RCC 7860 (cell line): ENCODE measurements at places on chromosomes 13 and 19.

GRCh38 chr13:78762825-78763224, 103.9 kb upstream of the OBI1 start:
- DNase-seq = no peak

DNA sequence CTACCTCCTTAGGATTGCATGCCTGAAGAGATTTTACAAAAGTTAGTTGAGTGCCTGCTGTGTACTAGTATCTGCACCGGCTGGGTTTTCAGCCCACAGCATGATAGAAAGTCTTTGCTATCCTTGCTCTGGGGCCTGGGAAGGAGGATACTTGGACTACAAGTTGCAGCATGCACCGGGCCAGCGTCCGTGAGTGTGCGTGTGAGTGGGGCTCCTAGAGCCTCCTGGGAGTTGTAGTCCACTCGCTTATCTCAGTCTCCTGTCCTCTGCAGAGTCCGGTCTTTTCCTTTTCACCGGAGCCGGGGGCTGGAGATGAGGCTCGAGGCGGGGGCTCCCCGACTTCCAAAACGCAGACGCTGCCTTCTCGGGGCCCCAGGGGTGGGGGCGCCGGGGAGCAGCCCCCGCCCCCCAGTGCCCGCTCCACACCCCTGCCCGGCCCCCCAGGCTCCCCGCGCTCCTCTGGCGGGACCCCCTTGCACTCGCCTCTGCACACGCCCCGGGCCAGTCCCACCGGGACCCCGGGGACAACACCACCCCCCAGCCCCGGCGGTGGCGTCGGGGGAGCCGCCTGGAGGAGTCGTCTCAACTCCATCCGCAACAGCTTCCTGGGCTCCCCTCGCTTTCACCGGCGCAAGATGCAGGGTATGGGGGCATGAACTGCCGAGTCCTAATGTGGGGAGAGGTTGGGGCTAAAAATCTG, 20.6 kb downstream of the BRSK1 start:
- peak; percentile 13 for DNase-seq

DNA sequence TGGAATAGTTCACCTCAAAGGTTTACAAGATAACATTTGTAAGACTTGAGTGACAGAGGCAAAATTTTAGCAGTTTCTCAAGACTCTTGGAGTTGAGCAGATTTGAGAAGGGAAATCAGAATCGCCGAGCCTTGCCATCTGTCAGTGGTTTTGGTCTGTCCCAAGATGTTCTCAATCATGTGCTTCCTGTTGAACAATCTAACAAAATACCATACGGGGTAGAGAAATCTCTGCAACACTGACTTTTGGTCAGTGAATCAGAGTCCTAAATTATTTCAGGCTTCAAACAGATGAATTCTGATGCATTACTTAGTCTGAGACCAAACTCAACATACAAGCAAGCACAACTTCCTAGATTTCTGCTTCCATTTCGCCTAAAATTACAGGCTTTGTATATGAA, 3.8 kb downstream of the KCTD12 start:
- DNase-seq = no peak

- no peak for DNase-seq
Measured at GRCh38 chr13:33110713-33111413, 94.6 kb downstream of the KL start.

DNA sequence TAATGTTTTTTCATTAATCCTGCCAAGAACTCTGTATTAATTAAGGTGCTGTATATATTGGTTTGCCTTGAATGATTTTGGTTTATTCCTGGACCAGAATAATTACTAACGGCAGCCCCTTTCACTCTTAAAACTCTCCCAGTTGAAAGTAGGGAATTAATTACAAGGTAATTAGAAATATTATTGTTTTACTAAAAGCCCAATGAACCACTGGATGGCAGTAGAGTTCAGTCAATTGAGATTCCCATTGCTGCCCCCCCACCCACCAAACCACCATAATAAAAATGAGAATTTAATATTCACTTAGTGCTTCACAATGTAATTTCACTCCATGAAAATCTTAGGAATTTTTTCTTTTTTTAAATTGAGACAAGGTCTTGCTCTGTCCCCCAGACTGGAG, 13.7 kb downstream of the WBP4 start:
- no peak for DNase-seq

DNA sequence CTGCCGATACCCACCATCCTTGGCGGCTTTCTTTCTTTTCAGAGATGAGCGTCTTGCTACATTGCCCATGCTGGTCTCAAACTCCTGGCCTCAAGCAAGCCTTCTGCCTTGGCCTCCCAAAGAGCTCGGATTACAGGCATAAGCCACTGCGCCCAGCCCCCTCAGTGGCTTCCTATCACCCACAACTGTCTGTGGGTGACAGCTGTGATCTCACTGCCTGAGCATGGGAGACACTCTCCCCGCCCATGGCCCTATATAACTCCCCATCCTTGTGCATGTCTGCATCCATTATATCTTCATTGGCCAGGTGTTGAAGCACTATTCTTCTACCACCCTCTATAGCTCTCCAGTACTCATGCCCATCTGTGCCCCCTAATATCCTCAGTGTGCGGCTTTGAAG, 76.2 kb downstream of the PTPRS start:
- DNase-seq = no peak

- DNase-seq = peak; percentile 16
Measured at GRCh38 chr13:98981369-98982080, 3.7 kb upstream of the DOCK9 start.

GRCh38 chr19:19267305-19267704, 5.8 kb downstream of the TM6SF2 start:
- no peak for DNase-seq

DNA sequence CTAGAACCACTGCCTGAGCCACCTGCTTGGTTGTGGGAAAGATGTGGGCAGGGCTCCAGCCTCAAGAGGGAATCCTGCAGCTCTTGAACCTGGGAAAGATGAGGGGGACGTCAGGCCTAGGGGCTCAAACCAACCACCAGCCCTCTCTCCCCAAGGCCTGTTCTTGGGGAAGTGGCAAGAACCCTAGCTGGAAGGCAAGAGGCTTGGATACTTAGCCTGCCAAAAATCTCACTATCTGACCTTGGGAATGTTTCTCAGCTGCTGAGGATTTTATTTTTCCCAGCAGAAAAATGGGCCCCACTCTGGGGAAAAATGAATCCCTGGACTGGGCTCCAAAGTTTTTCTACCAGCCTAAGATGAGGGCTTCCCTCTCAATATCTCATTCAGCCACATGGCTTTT, 4.6 kb downstream of the USHBP1 start:
- no peak for DNase-seq

- DNase-seq = peak; percentile 63
Measured at GRCh38 chr19:28878862-28879566, 333.9 kb downstream of the UQCRFS1 start.

GRCh38 chr19:40671404-40671803, 19.0 kb downstream of the NUMBL start:
- no peak for DNase-seq

- no peak for DNase-seq
Measured at GRCh38 chr13:39468306-39468705, 134.7 kb downstream of the LHFPL6 start.

GRCh38 chr13:97559981-97560380, 126.0 kb downstream of the RAP2A start:
- no peak for DNase-seq

DNA sequence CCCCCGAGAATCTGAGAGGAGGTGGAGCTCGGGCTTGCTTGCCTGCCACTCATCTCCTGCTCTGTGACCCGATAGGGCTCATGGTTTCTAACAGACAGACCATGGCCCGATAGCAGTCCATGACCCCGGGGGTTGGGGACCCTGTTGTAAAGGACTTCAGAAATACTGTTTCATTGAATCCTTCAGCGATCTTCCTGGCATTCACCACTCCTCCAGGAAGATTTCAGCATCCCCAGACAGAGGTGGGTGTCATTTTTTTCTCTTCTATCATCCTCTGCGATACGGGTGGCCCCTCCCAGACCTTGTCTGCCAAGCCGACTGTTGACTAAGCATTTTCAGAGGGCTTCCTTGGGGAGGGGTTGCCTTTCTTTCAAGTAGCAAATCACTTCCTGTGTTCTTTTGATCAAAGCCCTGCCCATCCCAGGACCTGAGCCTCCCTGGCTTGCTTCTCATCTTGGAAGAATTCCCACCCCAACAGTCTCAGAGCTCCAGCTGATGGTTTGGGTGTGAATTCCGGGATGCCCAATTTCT, 1.7 kb downstream of the MYO1F start:
- DNase-seq = no peak
